ENCODE measurements at places on chromosomes 2 and 18.

- DNase-seq = no peak
Observed at GRCh38 chr2:197929008-197929885, 124.9 kb downstream of the PLCL1 start.

DNA sequence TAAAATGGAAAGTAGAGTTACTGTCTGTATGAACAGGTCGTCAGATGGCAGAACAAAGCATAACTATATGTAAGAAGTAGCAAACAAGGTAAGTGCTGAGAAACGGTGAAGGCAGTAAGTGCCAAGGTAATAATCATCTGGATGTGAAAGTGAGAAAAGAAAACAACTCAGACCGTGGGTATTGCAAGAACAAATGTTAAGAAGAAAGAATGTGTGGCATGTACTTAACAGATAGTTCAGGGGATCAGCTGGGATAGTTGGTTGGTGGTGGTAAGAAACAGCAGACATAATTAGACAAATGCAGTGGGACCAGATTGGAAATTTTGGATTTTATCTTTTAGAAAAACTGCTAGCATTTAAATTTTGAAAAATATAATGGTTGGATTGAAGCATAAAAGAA, 375.8 kb upstream of the NXPH2 start:
- DNase-seq = no peak

- DNase-seq = no peak
Observed at GRCh38 chr2:140639628-140640027, 1491.2 kb downstream of the LRP1B start.

DNA sequence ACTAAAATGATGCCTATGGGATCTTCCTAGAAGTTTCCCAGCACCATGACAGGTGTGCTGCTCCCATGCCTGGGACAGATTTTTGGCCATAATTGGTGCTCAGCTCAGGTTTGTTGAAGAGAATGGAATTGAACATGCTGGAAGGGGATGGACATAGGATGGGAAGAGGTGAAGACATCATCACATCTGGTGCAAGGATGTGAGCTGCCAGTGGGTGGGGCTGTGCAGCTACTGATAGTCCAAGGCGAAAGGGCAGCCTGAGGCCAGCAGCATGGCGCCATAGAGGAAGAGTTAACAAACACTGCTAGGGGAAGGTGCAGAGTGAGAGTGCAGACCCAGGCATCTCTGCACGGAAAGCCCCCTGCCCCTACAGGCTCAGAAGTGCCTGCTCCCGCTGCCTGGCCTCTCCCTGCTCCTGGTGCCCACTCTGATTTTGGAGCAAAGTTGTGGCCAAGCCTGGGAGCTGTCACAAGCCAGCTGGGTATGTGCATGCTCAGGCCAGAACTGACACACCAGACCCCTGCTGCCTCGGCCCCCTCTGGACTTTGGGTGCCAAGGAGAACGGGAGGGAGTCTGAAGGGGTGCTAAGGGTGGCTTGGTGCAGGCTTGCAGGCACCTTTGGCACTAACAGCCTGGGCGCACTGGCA, 178.6 kb downstream of the ZBTB7C start:
- no peak for DNase-seq

GRCh38 chr2:127566576-127566975, 31.1 kb downstream of the MYO7B start:
- no peak for DNase-seq

GRCh38 chr2:192729369-192729768, 534.6 kb upstream of the TMEFF2 start:
- DNase-seq = no peak

DNA sequence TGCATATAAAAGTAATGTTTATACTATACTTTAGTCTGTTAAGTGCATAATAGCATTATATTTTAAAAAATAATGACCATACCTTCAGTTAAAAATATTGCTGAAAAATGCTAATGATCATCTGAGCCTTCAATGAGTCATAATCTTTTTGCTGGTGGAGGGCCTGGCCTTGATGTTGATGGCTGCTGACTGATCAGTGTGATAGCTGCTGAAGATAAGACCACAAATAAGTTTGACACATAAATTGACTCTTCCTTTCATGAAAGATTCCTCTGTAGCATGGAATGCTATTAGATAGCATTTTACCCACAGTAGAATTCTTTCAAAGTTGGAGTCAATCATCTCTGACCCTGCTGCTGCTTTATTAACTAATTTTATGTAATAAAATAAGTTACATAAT, 128.4 kb upstream of the CCDC85A start:
- no peak for DNase-seq

- DNase-seq = no peak
Observed at GRCh38 chr2:85376291-85377065, 21.9 kb downstream of the ELMOD3 start.

DNA sequence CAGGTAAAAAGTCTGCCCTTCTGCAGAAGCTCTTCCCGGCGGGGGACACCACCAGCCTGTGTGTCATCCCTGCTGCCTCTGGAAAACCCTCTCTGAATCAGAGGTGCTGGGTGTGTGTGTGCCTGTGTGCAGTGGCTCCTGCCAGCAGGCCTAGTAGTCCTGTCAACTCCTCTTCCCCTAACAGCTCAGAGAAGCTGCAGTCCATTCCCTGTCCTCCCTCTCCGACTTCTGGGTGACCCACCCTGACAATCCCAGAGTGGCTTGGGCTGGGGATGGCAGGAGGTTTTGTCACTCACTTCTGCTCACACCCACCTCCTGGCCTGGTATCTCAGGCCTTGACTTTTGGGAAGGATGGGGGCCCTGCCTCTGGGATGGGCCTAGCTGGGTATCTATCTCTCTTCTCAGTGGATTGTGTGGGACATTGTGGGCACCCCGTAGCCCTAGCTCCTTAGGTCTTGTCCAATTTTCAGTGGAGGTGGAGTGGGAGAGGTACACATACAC, 2.3 kb downstream of the WNT10A start:
- DNase-seq = no peak

- no peak for DNase-seq
Observed at GRCh38 chr18:7273301-7273921, 42.5 kb downstream of the LRRC30 start.

DNA sequence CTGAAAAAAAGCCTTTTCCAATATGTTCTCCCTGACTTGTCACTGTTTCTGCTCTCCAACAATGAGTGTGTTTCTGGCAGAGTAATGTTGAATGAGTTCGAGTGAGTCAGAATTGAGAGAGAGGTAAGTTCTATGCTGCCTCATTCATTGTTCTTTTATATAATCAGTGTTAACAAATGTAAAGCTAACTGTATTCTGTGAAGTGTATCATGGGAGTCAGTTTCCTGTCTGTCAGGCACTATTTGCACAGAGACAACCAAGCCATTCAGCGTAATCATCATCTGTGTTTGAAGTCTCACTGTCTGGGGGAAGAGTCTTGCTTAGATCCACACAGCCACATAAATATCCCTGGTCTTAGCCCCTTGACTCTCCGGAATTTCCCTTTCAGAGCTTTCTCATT, 22.0 kb upstream of the UPP2 start:
- DNase-seq = no peak

GRCh38 chr2:182406221-182406620, 20.6 kb downstream of the PDE1A start:
- no peak for DNase-seq

DNA sequence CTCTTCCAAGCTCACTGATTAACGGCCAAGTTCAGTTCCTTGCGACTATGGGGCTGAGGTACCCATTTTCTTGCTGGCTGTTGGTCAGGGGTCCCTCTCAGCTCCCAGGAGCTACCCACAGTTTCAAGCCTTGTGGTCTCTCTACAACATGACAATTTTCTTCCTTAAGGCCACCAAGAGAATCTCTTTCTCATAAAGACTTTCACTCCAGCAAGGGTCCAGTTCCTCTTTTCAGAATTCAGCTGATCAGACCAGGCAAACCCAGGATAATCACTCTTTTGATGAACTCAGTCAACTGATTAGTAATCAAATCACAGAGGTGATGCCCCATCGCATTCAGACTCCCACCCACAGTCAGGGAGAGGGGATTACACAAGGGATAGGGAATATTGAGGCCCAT, 129.7 kb downstream of the IRS1 start:
- no peak for DNase-seq

- no peak for DNase-seq
Observed at GRCh38 chr2:35428548-35428947, 927.0 kb upstream of the CRIM1 start.

GRCh38 chr2:8803658-8804379, 33.6 kb downstream of the KIDINS220 start:
- DNase-seq = no peak

Measured in cortex of kidney (tissue), 1 donor.